ENCODE measurements at places on chromosomes 4 and X. TPM values are rescaled to one million over a fixed set of nuclear protein-coding genes. Genes with fewer than 3 reads are reported as not detected.

Gene CFAP299
- 4.9 TPM for polyA plus RNA-seq

Gene SLC38A5
- not detected for polyA plus RNA-seq

Gene SLC4A4
- 41.8 TPM for polyA plus RNA-seq

Gene RAB40A
- not detected for polyA plus RNA-seq

Gene SYNPO2
- 6.7 TPM for polyA plus RNA-seq

Gene DCAF4L1
- polyA plus RNA-seq: 0.04 TPM

Gene MAGEA12
- not detected for polyA plus RNA-seq

Gene USP17L11
- polyA plus RNA-seq: not detected

Gene AFM
- not detected for polyA plus RNA-seq

Gene LNX1
- polyA plus RNA-seq: 15.2 TPM

Gene IBSP
- polyA plus RNA-seq: 0.62 TPM

Data from Purkinje cell (primary cell).